ENCODE measurements at places on chromosomes 13 and 19.

DNA sequence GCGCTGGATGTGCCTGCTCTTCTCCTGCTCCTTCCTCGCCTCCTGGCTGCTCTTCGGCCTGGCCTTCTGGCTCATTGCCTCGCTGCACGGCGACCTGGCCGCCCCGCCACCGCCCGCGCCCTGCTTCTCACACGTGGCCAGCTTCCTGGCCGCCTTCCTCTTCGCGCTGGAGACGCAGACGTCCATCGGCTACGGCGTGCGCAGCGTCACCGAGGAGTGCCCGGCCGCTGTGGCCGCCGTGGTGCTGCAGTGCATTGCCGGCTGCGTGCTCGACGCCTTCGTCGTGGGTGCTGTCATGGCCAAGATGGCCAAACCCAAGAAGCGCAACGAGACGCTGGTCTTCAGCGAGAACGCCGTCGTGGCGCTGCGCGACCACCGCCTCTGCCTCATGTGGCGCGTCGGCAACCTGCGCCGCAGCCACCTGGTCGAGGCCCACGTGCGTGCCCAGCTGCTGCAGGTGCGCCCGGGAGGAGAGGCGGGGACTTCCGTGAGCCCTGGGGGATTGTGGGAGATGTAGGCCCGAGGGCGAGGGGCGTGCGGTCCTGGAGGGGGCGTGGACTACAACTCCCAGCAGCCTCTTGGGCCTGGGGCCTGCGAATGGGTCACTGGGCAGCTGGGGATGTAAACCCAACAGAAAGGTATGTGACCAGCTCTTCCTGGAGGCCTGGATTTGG is 6.7 kb downstream of the KCNJ14 start:
- DNase-seq: no peak

GRCh38 chr19:38100589-38100988 is 123.4 kb downstream of the DPF1 start:
- DNase-seq: no peak

DNA sequence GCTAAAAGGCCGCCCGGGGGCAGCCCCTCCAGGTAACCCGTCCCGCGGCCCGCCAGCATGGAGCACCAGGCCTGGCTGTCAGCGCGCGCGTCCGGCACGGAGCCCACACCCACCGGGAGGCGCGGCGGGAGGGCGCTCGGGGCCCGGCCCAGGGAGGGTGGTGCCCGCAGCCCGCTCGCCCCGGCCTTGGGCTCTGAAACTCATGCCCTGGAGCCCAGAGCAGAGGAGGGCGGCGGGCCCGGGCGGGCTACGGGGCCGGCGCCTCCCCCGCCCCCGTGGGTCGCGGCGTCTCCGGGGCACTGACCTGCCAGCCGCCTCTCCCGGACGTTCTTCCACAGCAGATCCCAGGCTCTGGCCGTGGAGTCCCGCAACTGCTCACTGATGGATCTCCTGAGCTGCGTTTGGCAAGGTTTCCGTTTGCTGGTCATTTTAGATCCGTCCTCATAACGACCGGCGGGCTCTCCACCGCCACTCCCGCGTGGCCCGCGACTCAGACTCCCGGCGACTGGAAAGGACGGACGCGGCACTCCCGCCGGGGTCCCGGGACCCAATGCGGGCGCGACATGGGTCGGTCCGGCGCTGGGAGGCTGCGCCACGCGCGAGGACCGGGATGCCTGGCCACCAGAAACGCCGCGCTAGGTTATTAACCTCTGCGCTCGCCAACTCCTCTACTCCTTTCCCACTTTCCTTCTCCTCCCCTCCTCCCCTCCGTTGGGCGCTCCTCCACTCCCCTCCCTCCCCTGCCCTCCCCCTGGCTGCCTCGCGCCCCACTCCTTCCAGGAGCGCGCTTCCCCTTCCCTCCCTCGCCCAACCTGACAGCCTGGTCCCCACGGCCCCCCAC is 64.7 kb upstream of the STARD13 start:
- DNase-seq: peak; percentile 70

DNA sequence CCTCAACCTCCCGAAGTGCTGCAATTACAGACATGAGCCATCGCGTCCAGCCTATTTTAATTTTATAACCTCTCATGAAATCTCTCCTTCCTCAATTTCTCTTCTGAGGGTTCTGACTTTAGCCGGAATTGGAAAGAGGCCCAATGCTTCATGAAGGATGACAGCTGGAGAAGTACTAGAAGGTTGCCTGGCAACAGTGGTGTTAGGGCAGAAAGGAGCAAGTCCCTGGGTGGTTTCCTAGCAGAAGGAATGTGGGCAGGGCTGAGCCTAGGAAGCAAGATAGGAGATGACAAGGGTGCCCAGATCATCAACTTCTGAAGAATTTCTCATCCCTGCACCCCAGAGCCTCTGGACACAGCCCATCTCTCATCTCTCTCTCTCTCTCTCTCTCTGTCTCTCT is 25.8 kb downstream of the CACNG6 start:
- DNase-seq: peak; percentile 27

DNA sequence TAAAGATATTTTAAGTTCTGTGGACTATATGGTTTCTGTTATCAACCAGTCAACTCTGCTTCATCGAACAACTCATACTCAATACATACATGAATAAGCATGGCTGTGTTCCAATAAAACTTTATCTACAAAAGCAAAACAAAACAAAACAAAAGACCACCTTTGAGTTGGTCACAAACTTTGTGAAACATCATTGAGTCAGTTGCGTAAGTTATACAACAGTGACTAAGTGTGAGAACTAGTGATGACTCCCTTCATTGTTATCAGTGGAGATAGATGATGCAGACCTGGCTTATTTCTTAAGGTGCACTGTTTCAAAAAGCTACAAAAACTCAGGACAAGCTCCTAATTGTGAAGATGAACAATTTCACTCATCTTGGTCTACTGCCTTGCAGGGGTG is 14.5 kb upstream of the KLK4 start:
- peak; percentile 27 for DNase-seq

All from foreskin fibroblast (primary cell).